ENCODE measurements at places on chromosomes 7 and 10. TPM values are rescaled to one million over a fixed set of nuclear protein-coding genes. Genes with fewer than 3 reads are reported as not detected.

GRCh38 chr7:33250421-33250871, 121.1 kb downstream of the BBS9 start:
- DNase-seq = no peak

ANKRD30A gene
- 0.09 TPM for total RNA-seq

CDNF gene
- 3.5 TPM for total RNA-seq

GHRHR gene
- total RNA-seq = 1.2 TPM

DNA sequence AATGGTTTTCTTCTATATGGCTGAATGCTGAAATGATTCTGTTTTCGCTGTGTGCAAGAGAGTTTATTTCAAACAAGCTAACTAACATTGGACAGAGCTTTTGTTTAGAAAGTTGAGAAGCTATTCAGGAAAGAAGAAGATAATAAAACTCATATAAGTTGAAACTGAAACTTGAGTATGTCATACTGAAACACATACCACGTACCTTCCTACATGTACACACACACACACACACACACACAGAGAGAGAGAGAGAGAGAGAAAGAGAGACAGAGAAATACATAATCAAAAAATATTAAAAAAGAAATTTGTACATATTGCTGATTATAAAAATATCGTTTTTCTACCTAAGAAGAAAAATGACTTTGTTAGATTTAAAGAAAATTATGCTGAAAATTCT, 561.9 kb upstream of the KCND2 start:
- DNase-seq = no peak

GRCh38 chr10:77310288-77310840, 327.2 kb downstream of the KCNMA1 start:
- DNase-seq = no peak

GRCh38 chr7:5638994-5639393, 142.5 kb downstream of the RNF216 start:
- no peak for DNase-seq

DNA sequence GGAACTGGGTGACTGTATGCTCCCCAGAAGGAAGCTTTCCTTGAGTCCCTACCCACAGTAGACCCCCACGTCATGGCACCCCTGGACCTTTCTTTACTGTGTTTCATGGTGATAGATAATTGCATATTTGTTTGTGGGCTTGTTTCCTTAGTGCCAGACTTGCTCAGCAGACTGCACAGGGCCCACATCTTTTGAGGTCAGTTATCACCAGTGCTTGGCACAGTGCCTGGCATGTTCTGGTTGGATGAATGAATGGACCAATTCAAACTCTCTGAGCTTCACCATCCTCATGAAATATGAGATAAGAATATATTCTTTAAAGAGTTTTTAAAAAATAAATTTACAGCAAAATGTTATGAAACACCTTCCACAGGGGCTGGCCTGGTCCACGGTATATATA, 78.4 kb upstream of the EMX2 start:
- no peak for DNase-seq

CHPF2 gene
- total RNA-seq = 23.6 TPM

GRCh38 chr10:43817368-43817767, 168.7 kb upstream of the ZNF32 start:
- DNase-seq = no peak
